ENCODE measurements at places on chromosomes 6 and 20.

- no peak for DNase-seq
Observed at GRCh38 chr6:74755778-74756177, 450.1 kb downstream of the COL12A1 start.

- DNase-seq, result no peak
Observed at GRCh38 chr6:2103765-2104523, 141.5 kb downstream of the GMDS start.

GRCh38 chr6:72413884-72414283 lies 208.0 kb upstream of the KCNQ5 start:
- DNase-seq, result no peak

GRCh38 chr6:138267971-138268895 lies 49.9 kb upstream of the PBOV1 start:
- DNase-seq, result no peak

GRCh38 chr20:38272961-38273360 lies 12.4 kb upstream of the KIAA1755 start:
- no peak for DNase-seq

- DNase-seq, result no peak
Observed at GRCh38 chr6:9657994-9658393, 756.9 kb downstream of the TFAP2A start.

- no peak for DNase-seq
Observed at GRCh38 chr6:85390105-85390728, 59.7 kb upstream of the NT5E start.

DNA sequence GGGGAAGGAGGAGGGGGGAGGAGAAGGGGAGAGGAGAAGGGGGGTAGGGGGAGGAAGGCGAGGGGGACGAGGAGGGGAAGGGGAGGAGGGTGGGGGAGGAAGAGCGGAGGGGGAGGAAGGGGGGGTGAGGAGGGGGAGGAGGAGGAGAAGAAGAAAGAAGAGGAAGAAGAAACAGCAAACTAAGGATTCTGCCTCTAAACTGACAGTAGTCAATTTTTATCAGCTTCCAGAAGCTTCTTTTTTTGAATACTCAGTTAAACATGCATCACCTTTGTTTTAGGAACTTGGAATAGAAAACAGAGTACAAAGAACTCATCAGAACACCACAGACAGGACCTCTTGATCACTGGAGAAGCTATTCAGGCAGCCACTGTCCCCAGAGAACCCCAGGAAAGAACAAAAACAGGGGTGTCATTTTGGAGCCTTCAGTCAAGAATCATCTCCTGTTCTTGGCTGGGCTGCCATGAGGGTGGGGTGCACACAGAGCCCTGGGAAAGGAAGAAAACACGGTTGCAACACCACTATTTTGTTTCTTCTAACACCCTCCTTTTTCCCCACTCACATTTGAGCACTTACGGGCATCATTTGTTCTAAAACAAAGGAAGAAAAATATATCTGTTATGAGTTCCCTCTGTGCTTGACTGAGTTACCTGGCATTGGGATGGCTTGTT lies 67.4 kb downstream of the TMEM170B start:
- DNase-seq, result no peak

DNA sequence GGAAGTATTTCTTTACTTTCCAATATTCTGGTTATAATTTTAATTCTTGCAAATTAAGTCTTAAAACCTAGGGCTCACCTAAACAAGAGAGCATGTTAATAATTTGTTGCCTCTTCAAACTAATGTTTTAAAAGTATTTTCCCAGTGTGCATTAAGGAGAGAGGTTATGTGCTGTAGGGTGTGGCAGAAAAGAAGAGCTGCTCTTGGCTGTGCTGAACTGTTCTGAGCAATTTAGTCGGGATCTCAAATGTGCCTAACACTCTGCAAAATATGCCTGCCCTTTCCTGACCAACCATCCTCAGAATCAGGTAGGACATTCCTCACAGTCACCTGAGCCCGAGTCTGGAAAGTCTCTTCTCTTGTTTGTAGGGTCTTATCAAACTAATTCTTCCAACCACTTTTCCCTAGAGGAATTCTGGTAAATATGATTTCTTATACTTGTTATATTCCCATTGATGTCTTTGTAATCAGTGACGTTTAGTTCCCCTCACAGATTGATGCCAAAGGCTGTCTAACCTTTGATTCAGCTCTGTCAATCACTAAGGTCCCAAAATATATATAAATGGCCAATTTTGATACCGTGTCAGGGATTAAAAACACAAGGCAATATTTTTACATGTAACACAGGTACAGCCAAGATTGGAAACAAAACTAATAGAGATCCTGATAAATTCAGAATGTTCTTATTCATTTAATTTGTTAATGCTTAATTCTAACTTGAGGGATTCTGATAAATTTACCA lies 298.4 kb downstream of the ADGB start:
- DNase-seq, result no peak

DNA sequence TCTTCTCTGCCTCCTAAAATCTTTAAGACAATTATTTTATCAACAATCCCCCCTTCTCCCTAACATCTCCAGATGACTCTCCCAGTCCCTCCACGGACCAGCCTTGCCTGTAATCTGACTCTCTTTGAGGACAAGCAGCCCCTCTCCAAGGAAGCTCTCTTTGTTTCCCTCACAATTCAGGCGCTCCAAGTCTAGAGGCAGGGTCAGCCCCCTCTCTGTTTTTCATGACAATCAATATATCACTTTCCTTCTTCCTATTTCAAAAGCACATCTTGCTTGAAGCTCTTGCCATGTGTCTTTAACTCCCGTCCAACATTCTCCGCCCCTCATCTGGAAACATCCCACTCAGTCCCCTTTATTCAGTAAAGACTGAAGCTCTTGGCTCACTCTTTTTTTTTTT lies 393.4 kb upstream of the SULF2 start:
- peak; percentile 29 for DNase-seq

DNA sequence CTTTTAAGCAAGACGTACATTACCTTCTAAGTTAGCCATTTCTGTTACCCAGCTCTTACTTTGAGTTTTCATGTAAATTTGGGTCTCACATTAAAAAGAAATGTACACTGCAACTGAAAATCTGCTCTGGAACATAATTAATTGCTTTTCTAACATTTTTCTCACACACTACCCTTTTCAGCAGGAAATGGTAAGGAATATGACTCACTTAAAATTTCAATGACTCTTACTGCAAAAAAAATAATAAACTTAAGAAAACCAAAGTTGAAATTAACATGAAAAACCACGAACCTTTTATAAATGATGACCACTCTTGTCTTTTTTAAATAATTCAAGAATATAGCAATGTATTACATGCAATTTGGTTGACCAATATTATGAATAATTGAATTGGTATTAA lies 1.3 kb downstream of the CGA start:
- DNase-seq, result no peak

- no peak for DNase-seq
Observed at GRCh38 chr6:134240665-134241431, 77.1 kb downstream of the SGK1 start.

GRCh38 chr20:31608251-31608945 lies 3.3 kb downstream of the ID1 start:
- DNase-seq, result no peak

DNA sequence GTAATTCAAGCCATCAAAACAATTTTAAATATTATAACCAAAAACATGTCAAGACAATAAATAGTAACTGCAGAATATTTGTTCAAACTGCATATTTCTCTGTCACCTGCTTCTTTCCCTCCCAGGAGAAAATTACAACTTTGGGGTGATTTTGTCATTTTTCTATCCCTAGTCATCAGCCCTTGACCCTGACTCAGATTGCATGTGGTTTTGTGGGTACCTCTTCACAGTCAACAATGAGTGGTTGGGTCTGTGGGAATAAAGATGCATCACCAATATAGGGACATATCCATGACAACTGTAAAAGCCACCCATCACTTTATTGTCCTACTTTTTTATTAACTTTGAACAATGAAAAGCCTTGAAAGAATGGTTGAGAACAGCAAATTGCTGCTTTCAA lies 7.3 kb downstream of the COL10A1 start:
- no peak for DNase-seq

DNA sequence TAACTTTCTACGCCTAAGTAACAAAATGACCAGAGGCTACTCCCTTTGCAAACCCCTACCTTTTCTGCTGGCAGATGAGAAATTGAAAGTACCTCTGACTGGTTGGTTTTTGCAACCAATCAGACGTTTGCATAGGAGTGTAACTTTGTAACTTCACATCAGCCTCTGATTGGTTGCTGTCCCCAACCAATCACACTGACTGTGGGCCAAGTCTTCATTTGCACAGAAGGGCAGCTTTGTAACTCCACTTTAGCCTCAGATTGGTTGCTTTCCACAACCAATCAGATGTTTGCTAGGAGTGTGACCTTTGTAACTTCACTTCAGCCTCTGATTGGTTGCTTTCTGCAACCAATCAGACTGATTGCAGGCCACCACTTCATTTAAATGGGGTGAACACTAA lies 89.1 kb downstream of the ME1 start:
- DNase-seq, result no peak

- DNase-seq, result peak; percentile 64
Observed at GRCh38 chr6:71886184-71887005, at the start of gene RIMS1. TSS of gene RIMS1 (plus strand) at chr6:71886550. CDS start at chr6:71887024, 474 bp downstream.

GRCh38 chr6:40610229-40610628 lies 23.1 kb upstream of the LRFN2 start:
- no peak for DNase-seq

DNA sequence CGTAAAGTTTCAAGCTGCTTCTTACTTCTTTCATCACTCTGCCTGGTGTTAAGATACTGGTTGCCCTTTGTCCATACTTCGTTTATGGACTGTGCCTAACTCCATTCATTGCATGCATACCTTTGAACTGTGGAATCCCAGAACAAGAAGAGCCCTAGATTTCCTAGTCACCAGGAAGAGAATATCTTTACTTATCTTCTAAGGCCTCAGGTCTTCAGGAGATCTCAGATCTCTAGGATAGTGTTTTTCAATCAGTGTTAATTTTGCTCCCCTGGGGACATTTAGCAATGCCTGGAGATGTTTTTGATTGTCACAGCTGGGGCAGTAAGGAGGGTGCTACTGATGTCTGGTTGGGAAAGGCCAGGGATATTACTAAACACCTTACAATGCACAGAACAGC lies 35.5 kb upstream of the GJA1 start:
- no peak for DNase-seq

- DNase-seq, result no peak
Observed at GRCh38 chr20:64194269-64194668, 30.0 kb downstream of the MYT1 start.

DNA sequence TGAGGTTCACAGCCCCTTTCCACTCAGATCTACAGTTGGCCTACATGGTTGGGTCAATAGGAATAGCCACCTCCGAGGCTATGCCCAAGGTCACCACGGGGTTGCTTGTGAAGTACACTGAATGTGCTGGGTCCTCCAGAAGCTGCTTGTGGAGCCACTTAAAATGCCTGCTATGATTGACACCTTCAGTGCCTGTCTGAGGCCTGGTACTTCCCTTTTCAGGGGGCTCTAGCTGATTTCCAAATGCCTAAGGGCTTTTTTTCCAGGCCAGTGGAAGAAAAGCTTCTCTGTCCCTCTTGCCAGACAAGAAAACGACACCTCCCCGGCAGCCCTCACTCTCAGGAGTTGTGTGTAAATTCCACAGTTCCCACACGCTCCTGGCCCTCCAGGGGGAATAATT lies 6.3 kb upstream of the NXT1 start:
- no peak for DNase-seq

GRCh38 chr20:751761-752160 lies 16.5 kb downstream of the SLC52A3 start:
- no peak for DNase-seq

DNA sequence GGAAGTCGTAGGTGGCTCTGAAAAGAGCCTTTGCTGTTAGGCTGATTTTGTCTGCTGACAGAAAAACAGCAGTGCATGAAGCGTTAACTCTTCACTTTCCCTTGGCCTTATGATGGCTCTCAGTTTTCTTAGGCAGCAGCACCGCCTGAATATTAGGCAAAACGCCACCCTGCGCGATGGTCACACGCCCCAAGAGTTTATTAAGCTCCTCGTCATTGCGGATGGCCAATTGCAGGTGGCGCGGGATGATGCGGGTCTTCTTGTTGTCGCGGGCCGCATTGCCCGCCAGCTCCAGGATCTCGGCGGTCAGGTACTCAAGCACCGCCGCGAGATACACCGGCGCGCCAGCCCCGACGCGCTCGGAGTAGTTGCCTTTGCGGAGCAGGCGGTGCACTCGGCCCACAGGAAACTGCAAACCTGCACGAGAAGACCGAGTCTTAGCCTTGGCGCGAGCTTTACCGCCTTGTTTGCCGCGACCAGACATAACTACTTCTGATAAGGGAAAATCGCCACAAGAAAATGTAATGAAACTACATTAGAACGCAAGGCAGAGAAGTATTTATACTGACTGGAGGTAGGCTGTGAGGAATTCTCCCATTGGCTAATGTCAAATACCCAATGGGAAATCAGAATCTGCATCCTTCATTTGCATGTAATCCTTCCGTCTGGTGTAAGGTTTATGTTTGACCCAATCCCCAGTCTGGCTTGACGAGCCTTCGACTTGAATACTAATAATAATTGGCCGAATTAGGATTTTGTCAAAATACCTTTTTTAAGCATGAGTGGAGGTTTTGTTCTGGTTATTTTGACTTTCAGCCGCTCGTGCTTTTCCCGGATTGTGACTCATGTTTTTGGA lies 53.9 kb upstream of the HFE start:
- peak; percentile 39 for DNase-seq

DNA sequence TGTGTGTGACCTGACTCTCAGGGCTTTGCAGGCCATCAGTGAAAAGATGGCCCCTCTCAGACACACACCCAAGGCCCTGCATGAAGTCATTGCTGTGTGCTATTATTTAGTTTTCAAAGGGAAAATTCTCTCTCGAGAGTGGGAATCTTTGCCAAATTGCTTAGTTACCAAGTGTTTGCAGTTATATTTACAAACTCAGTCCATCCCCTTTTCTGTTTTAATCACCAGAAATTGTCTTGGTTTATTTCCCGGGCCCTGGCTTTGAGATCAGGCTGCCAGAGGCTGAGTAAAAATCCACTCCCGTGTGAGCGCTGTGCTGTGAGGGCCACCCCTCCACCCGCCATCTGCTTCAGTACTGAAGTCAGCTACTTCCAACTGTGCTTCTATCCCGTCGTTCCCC lies 163.1 kb downstream of the SOD2 start:
- DNase-seq, result no peak

DNA sequence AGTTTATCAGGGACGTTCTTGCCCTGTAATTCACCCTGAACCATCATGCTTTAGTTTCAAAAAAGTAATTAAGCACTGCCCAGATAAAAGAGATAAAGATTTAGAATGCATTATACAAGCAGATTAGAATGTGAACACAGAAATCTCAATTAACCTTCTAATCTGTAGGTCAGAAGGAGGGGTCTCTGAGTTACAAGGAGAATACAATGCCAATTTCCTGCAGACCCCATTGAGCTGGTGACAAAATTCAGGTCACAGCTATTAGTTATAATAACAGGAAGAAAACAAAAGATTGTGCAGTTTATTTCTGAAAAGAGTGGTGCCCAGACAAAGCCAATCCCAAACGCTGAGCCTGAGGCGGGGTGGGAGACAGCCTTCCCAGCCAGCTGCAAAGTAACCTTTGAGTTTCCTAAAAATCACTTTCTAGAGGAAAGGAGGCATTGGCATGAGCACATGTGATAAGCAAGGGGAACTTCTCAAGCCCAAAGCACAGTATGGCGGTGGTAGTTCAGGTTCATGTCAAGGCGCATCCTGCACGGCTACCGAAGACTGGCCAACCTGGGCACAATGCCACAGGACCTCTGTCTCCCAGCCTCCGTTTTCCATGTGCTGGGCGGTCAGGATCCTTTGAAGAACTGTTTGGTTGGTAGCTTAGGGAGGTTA lies 192.5 kb downstream of the TTLL2 start:
- no peak for DNase-seq

- no peak for DNase-seq
Observed at GRCh38 chr6:90472716-90473115, 114.2 kb downstream of the MAP3K7 start.
